ENCODE measurements at places on chromosomes 1 and 21.

- DNase-seq = no peak
Observed at GRCh38 chr1:213443415-213443814, 392.4 kb downstream of the RPS6KC1 start.

- DNase-seq = no peak
Observed at GRCh38 chr21:29523646-29524045, 224.9 kb downstream of the BACH1 start.

- no peak for DNase-seq
Observed at GRCh38 chr1:116439701-116440100, 66.7 kb downstream of the ATP1A1 start.

GRCh38 chr1:33055210-33056008 is 18.7 kb upstream of the AK2 start:
- peak; percentile 81 for DNase-seq

DNA sequence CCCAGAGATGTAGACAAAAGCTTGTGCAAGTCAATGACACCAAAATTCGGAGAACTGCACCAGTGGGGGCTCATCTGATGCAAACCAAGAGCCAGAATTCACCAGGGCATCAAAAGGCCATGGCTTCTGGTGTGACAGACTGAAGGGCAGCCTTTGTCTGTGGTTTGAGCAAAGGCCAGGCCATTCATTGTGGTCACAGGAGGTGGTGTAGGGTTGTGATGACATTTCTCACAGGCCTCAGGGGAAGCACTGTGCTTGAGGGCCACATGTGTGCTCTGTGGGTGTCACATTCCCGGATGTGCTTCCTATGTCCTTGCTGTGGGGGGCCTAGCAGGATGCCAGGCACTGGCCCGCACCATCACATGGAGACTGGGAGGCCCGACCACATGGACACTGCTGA is 22.5 kb upstream of the KCNE1 start:
- DNase-seq = no peak

DNA sequence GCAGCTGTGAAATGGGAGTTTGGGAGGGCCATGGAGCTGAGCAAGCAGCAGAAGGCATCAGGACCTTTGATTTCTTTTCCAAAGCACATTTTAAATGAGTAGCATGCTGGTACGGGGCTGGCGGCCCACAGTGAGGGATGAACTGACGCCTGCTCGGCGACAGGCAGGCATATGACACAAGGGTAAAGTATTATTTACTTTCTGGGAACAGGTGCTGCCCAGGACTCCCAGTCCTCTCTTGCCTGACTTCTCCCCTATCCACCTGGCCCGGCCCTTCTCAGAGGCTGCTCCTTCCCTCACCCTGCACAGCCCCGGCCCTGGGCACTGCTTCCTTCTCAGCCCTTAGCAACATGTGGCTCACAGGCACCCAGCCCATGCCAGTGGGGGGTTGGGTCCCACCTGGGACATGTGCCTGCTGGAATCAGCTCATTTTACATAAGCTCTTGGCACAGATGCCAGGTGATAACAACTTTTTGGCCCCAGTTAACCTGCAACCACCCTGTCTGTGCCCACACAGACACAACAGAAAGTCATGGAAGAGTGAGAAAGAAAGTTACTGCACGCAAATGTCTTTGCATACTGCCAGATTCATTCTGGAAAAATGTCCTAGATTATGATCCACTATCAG is 112.3 kb upstream of the GADD45A start:
- DNase-seq = peak; percentile 15

- no peak for DNase-seq
Observed at GRCh38 chr1:27536010-27536757, 46.2 kb upstream of the WASF2 start.

- no peak for DNase-seq
Observed at GRCh38 chr1:43766818-43767525, 59.6 kb downstream of the ST3GAL3 start.

- DNase-seq = no peak
Observed at GRCh38 chr1:41939194-41939593, 20.5 kb upstream of the HIVEP3 start.

GRCh38 chr1:151984313-151984956 is 9.2 kb downstream of the S100A10 start:
- DNase-seq = no peak

GRCh38 chr1:168960595-168960994 is 145.9 kb upstream of the ATP1B1 start:
- no peak for DNase-seq

DNA sequence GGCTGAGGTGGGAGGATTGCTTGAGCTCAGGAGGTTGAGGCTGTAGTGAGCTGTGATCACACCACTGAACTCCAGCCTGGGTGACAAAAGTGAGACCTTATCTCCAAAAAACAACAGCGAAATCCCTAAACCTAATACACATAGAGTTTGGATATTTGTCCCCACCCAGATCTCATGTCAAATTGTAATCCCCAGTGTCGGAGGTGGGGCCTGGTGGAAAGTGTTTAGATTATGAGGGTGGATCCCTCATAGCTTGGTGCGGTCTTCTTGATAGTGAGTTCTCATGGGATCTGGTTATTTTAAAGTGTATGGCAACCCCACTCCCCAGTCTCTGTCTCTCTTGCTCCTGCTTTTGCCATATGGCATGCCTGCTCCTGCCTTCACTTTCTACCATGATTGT is 94.0 kb downstream of the POU2F1 start:
- no peak for DNase-seq

DNA sequence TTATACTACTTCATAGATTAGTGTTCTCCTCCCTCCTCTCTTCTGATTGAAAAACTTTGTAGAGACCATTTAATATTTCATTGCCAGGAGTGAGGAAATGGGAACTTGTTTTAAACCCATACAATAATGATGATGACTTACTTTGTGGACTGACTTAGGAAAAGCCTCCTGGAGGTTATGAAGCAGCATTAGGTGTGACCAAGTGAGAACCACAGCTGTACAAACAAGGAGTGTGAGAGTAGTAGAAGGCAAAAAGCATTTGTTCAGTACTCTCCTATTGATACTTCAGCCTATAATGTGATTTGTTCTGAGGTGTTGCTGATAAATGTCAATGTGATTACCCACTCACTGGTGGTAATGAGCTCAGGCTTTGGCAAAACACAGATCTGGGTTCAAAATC is 8.4 kb downstream of the TIPRL start:
- DNase-seq = no peak

DNA sequence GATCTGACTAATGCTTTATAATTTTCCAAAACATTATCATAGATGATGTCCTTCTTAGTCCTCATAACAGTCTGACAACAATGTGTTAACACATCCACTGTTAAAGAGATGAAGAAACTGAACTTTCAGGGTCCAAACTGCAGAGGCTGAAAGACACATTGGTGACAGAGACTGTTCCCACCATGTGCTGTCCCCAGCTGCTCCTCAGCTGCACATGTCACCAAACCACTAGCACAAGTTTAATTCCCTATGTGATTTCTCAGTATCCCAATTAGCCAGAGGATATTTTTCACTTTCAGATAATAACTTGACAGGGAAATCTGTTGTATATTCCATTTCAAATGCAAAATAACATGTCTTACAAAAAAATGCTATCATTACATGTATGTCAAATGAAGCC is 24.6 kb downstream of the LAMC2 start:
- no peak for DNase-seq

- peak; percentile 10 for DNase-seq
Observed at GRCh38 chr1:93021539-93022134, 57.4 kb upstream of the MTF2 start.

DNA sequence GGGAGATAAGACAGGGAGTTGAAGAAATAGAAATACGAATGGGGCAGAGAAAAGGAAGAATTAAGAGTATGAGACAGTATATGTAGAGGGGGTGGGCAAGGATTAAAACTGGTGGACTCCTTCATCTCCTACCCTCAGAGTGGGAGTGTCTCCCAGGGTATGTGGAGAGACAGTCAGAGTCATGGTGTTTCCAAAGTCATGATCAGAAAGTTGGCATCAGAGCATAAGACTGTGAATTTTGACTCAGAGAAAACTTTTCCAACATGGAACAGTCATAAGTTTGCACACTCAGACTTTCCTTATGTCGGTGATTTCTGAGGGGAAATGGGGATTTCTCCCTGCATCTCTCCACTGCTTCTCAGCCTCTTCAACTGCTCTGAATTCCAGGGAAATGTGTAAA is 2.4 kb downstream of the CD84 start:
- no peak for DNase-seq

- no peak for DNase-seq
Observed at GRCh38 chr21:14243874-14244273, 27.9 kb downstream of the RBM11 start.

GRCh38 chr1:56816909-56817308 is 2.3 kb downstream of the FYB2 start:
- no peak for DNase-seq

- no peak for DNase-seq
Observed at GRCh38 chr1:186511761-186512637, 51.1 kb upstream of the PDC start.

GRCh38 chr1:101302831-101303511 is 66.2 kb downstream of the S1PR1 start:
- no peak for DNase-seq

GRCh38 chr1:54403405-54403804 is 2.8 kb downstream of the SSBP3 start:
- DNase-seq = no peak

GRCh38 chr1:19824541-19824940 is 9.5 kb upstream of the RNF186 start:
- DNase-seq = no peak

DNA sequence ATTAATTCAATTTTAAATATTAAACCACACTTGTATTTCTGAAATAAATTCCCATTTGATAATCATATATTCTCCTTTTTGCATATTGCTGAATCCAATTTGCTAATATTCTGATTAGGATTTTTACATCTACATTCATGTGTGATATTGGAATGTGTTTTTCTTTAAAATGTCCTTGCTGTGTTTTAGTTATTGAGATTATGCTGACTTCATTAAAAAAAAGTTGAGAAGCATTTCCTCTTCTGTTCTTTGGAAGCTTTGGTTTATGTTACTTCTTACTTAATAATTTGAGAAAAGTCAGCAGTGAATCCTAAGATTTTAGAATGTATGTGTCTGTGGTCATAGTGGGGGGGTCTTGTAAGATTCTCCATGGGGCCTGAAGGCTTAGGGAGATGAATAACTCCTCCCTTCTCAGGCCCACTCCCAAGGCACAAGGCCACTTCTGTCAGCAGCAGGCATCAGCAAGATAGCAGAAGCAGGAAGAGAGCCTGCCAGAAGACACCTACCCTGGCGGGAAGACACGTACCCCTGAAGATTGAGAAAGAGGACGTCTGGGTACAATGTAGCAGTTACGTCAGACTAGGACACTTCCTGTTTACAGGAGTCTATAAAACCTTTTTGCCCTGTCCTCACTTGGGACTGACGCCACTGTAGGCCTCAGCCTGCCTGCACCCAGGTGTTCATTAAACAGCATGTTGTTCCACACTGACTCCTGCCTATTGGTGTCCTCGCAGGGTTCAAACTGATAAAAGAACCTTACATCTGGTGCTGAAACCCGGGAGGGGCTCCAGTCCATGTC is 56.9 kb downstream of the ODF2L start:
- DNase-seq = no peak

GRCh38 chr21:15164678-15165303 is 100.0 kb upstream of the NRIP1 start:
- DNase-seq = peak; percentile 11

DNA sequence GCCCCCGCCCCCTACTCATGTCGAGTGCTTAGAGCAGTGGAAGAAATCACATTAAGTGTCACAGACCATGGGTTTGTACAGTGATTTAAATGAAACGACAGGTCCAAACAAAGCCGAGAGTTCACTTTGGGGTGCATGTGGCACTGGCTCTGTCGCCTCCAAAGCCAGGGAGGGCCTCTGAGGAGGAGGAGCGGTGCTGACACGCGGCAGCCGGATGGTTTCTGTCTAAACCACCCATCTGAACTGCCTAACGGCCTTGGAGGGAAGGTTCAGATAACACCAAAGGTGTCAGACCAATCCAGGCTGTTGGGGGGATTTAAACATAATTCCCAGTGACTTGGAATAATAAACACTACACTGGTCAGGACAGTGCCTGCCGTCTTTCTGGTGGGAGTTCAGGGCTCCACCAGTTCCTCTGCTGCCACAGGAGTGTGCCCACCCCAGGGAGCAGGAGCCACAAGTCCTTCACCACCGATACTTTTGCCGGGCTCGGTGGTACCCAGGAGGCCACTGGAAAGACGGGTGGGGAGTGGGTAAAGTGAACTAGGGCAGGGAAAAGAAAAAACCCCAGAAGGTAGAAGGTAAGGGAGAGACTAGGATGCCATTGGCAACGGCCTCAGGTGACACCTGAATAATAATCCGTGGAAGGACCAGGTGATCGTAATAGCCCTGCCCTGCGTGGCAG is 78.2 kb downstream of the SLC66A1 start:
- DNase-seq = peak; percentile 70

- no peak for DNase-seq
Observed at GRCh38 chr1:149846593-149847466, 52.5 kb upstream of the BOLA1 start.

DNA sequence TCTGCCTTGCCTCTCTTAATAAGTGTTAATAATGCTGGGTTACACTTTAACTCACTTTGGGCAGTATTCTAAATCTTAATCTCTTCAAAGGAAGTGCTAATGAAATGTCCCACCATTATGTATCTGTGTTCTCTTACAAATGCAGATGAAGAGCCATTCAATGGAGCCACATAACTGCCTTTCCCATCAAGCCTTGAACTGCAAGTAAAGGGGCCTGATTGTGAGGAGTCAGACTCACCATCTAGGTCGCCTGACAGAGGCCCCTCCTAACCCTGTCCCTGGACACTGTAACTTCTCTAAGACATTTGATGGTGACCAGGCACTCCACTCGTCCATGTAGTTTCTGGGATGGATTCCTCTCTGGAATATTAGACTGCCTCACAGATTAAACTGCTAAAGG is 329.4 kb downstream of the KIF26B start:
- DNase-seq = no peak

DNA sequence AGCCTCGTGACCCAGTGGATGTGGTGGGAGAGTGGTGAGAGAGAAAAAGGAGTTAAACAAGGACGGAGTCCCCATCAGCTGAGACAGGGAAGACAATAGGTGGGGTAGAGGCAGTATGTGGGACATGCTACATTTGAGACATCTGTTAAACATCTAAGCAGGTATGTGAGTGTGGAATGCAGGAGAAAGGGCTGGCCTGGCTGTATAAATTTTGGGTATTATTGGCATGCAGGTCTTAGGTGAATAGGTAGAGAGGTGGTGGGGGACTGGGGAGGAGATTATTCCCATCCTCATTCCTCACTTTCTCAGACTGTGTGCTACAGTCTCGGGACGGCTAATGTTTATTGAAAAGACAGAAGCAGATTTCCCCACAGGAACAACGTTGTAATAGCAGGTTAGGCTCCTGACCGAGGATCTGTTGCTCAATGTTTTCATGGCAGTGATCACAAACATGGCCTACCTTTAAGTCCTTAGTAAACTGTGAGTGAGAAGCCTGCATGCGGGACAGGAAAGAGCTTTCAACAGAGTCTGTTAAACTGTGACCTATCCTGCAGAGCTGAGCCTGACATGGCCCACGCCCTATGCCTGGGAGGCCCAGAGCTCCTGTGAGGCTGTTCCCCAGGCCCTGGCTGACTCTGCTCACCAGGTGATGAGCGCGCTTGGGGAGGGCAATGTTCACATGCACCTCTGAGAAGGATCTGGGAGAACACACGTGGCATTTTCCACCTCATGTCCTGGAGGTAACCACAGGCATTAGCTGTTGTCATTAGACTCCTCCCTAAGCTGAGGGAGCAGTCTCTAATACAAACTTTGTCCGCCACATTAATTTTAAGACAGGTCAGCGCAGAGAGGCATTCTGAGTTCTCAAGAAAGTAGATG is 16.5 kb downstream of the VSIG8 start:
- no peak for DNase-seq
